GM23338 (cell line): ENCODE measurements at places on chromosomes 12 and 14.
A peak's percentile ranks its signal among the peaks of the same experiment; 100 is the strongest.

GRCh38 chr14:103123634-103124500 lies 606 bp downstream of the TNFAIP2 start:
- peak; percentile 70 for DNase-seq
- H3K27me3 ChIP-seq, result peaks cover 69% of the 10 kb centered on the region
- no peaks in the 10 kb centered on the region for H3K36me3 ChIP-seq
- peaks cover 15% of the 10 kb centered on the region; the same call in 1 of the 2 replicates for H3K4me1 ChIP-seq

- H3K27ac ChIP-seq, result no peak overlapping the region
- no peaks in the 10 kb centered on the region for H3K27me3 ChIP-seq
- H3K36me3 ChIP-seq, result no peaks in the 10 kb centered on the region
- no peaks in the 10 kb centered on the region for H3K4me1 ChIP-seq
- no peak overlapping the region for H3K4me3 ChIP-seq
Measured at GRCh38 chr12:82765971-82766705, 79.4 kb downstream of the TMTC2 start.

GRCh38 chr14:32319368-32320049 lies 9.6 kb upstream of the AKAP6 start:
- no peaks in the 10 kb centered on the region for H3K27me3 ChIP-seq
- no peak overlapping the region for H3K4me3 ChIP-seq
- no peak for DNase-seq
- H3K36me3 ChIP-seq, result no peaks in the 10 kb centered on the region
- H3K4me1 ChIP-seq, result no peaks in the 10 kb centered on the region

GRCh38 chr14:96920023-96920422 lies 122.8 kb downstream of the VRK1 start:
- no peaks in the 10 kb centered on the region for H3K27me3 ChIP-seq
- H3K4me1 ChIP-seq, result peaks cover 5% of the 10 kb centered on the region; the same call in 1 of the 2 replicates
- DNase-seq, result no peak

DNA sequence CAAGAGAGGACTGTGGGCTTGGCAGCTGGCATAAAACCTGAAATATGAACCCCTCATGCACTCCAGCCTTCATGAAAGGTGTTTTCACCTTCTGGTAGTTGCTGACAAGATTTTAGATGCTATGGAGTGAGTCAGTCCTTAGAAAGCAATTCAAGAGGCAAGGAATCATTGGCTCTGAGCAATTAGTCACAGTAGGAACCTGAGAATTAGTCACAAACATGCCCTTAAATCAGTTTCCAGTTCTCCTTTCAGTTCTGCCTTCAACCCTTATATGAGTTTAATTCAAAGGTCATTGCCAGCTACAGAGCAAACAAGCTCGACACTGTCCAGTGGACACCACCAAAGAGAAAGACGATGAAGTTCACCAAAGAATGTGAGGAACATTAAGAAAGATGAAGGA lies 472.3 kb downstream of the GLT1D1 start:
- no peaks in the 10 kb centered on the region for H3K4me1 ChIP-seq
- no peaks in the 10 kb centered on the region for H3K36me3 ChIP-seq
- H3K27me3 ChIP-seq, result no peaks in the 10 kb centered on the region
- H3K27ac ChIP-seq, result no peak overlapping the region
- DNase-seq, result no peak

DNA sequence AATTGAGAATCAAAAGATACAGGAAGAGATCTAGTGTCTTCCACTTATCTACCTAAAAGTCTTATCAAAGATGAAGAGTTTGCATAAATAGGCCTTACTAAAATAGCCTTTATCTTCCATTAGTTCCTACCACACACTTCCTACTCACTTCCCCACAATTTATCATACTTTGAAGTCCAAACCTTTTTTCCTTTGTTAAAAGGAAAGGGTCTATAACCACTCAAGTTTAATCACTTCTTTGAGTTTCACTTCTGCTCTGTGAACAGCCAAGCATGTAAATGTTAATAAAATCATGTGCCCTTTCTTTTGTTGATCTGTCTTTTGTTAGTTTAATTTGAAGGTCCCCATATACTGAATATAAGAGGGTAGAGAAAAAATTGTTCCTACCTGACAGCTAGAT lies 114.5 kb downstream of the PHLDA1 start:
- H3K4me1 ChIP-seq, result peaks cover 20% of the 10 kb centered on the region
- H3K36me3 ChIP-seq, result no peaks in the 10 kb centered on the region
- no peak for DNase-seq

DNA sequence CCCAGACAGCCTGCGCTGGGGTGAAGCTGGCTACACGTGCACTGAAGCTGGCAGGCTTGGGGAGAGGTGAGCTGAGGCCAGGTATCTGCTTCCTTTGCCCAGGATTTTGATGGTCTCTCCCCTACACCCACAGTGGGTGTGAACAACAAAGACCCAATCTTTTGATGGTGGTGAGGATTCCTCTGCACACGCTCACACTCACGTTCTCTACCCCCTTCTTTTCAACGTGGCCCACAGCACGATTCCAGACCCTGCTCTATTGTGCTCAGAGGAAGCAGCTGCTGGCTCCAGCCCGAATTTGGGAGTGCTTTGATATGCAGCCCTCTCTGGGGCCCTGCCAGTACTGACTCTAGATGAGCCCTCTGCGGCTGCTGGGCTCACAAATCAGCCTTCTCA lies 4.9 kb downstream of the CD9 start:
- H3K27me3 ChIP-seq, result no peaks in the 10 kb centered on the region
- peak overlapping the region; percentile 16; the same call in 1 of the 2 replicates for H3K4me3 ChIP-seq
- DNase-seq, result peak; percentile 91
- peaks cover 67% of the 10 kb centered on the region for H3K4me1 ChIP-seq

- H3K27ac ChIP-seq, result no peak overlapping the region
- peak overlapping the region; percentile 65 for H3K4me3 ChIP-seq
- peak; percentile 78 for DNase-seq
- no peaks in the 10 kb centered on the region for H3K36me3 ChIP-seq
- peaks cover 21% of the 10 kb centered on the region; the same call in 1 of the 2 replicates for H3K27me3 ChIP-seq
Measured at GRCh38 chr12:57896434-57897201, 44.7 kb upstream of the ATP23 start.

- H3K36me3 ChIP-seq, result no peaks in the 10 kb centered on the region
- no peaks in the 10 kb centered on the region for H3K27me3 ChIP-seq
- H3K4me3 ChIP-seq, result no peak overlapping the region
- H3K4me1 ChIP-seq, result 0 out of 2 replicates have a peak, but pooled peaks cover 6% of the 10 kb centered on the region
- no peak overlapping the region for H3K27ac ChIP-seq
Measured at GRCh38 chr12:55624056-55624455, 12.6 kb upstream of the OR10P1 start.

- H3K36me3 ChIP-seq, result no peaks in the 10 kb centered on the region
- 0 out of 2 replicates have a peak overlapping the region, but pooled peaks have one; percentile 37 for H3K4me3 ChIP-seq
- peak; percentile 77 for DNase-seq
- no peak overlapping the region for H3K27ac ChIP-seq
Measured at GRCh38 chr12:114186241-114187002, 219.5 kb downstream of the TBX5 start.

GRCh38 chr12:94140556-94140955 lies 7.8 kb upstream of the PLXNC1 start:
- H3K27ac ChIP-seq, result no peak overlapping the region
- no peaks in the 10 kb centered on the region for H3K36me3 ChIP-seq
- no peak overlapping the region for H3K4me3 ChIP-seq
- H3K4me1 ChIP-seq, result no peaks in the 10 kb centered on the region
- peaks cover 21% of the 10 kb centered on the region for H3K27me3 ChIP-seq

DNA sequence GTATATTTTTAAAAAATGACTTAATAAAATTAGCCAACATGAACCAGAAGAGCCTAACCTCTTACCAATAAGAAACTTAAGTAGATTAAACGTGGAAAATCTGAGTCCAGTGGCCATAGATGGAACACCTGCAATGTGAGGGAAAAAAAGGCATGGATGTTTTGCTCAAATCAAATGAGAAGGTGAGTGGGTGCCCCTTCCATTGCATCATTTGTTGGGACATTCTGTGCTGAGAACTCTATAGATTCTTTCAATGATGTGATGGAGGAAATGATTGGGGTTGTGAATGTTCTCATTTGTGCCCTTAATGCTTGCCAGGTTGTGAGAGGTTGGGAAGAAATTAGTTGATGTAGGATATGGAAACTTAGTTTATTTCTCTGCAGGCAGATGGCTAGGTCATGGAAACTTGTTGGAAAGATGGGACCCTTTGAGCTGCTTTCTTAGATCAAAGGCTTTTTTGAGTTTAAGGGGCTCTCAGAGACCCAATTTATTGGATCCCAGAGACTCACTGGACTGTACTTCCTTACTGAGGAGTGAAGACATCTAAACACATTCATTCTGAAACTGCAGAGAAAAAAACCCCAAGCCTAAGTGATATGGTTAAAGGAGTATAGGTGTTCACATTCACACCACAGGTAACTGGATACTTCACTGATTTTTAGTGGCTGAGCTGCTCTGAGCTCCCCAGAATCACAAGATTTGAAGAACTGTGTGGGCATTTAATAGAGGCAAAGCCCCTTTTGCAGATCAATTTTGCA lies 95.9 kb downstream of the DACT1 start:
- H3K4me3 ChIP-seq, result no peak overlapping the region
- no peak for DNase-seq
- no peak overlapping the region for H3K27ac ChIP-seq
- H3K36me3 ChIP-seq, result no peaks in the 10 kb centered on the region

GRCh38 chr14:56754921-56755320 lies 55.4 kb downstream of the OTX2 start:
- no peak overlapping the region for H3K27ac ChIP-seq
- DNase-seq, result no peak
- no peak overlapping the region for H3K4me3 ChIP-seq
- H3K4me1 ChIP-seq, result peaks cover 30% of the 10 kb centered on the region
- no peaks in the 10 kb centered on the region for H3K27me3 ChIP-seq

GRCh38 chr12:89622115-89622514 lies 86.5 kb downstream of the ATP2B1 start:
- no peak for DNase-seq

DNA sequence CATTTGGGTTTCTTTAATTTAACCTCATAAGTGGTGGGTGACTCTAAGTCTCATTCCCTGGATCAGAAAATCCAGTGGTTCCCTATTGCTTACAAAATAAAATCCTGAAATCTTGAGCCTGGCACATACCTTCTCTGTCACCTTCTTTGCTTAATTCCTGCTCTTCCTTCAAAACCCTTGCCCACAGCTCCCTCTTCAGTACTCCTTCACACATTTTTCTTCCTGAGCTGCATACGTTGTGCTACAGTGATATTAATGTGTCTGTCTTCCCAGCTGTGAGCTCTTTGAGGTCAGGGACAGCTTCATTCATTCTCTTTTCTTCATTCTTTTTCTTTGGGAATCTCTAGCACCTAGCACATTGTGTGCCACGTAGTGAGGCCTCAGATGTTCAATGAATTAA lies 9.5 kb downstream of the TSPAN11 start:
- H3K36me3 ChIP-seq, result no peaks in the 10 kb centered on the region; the same call in 1 of the 2 replicates
- no peak overlapping the region for H3K4me3 ChIP-seq
- DNase-seq, result no peak

GRCh38 chr12:5489017-5489416 lies 57.1 kb downstream of the NTF3 start:
- no peak overlapping the region for H3K27ac ChIP-seq
- no peak overlapping the region for H3K4me3 ChIP-seq
- DNase-seq, result no peak
- H3K36me3 ChIP-seq, result no peaks in the 10 kb centered on the region
- H3K4me1 ChIP-seq, result no peaks in the 10 kb centered on the region

DNA sequence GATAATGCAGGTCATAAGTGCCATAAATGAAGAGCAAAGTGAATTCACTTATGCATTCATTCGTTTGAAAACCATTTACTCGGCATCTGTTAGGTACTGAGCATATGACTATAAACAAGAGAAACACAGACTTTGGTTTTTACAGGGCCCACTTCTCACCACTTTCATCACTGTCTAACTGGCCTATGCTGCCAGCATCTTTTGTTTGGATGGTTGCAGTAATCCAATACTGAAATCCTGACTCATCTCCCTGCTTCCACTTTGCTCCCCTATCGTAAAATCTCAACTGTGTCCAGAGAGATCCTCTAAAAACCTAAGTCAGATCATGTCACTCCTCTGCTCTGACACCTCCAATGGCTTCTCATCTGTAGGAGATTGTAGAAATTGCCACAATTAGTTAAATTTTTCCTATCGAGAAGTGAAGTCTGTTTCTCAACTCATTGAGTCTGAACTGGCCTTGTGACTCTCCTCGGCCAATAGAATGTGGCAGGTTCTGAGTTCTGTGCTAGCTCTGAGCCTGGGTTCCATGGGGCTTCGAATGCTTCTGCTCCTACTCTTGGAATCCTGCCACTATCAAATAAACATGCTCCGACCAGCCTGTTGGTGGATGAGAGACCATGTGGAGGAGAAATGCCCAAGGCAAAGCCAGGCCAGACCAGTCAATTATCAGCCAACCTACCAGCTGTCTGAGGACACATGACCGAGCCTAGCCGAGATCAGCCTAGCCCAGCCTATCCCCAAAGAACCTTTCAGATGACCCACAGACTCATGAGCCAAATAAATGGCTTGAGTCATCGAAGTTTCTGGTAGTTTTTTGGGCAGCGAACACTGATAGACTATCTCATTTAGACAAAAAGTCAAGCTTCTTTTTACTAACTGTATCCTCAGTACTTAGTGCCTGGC lies 2.2 kb upstream of the BATF start:
- no peaks in the 10 kb centered on the region for H3K27me3 ChIP-seq
- no peak overlapping the region for H3K4me3 ChIP-seq
- no peak overlapping the region for H3K27ac ChIP-seq
- DNase-seq, result no peak
- H3K36me3 ChIP-seq, result no peaks in the 10 kb centered on the region

DNA sequence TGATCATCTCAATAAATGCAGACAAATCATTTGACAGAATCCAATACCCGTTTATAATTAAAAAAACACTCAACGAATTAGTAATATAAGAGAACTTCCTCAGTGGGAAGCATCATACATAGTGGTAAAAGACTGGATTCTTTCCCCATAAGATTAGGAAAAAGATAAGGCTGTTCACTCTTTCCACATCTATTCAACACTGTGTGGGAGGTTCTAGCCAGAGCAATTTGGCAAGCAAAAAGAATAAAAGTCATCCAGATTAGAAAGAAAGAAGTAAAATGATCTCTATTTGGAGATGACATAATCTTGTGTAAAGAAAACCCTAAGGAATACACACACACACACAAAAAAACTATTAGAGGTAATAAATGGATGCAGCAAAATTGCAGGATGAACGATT lies 38.4 kb downstream of the YEATS4 start:
- H3K4me1 ChIP-seq, result no peaks in the 10 kb centered on the region; the same call in 1 of the 2 replicates
- no peak for DNase-seq
- no peak overlapping the region for H3K4me3 ChIP-seq

- no peak for DNase-seq
- no peaks in the 10 kb centered on the region for H3K36me3 ChIP-seq
- H3K4me1 ChIP-seq, result no peaks in the 10 kb centered on the region
- no peak overlapping the region for H3K27ac ChIP-seq
- no peaks in the 10 kb centered on the region for H3K27me3 ChIP-seq
Measured at GRCh38 chr14:91342206-91342760, 75.3 kb downstream of the CCDC88C start.

DNA sequence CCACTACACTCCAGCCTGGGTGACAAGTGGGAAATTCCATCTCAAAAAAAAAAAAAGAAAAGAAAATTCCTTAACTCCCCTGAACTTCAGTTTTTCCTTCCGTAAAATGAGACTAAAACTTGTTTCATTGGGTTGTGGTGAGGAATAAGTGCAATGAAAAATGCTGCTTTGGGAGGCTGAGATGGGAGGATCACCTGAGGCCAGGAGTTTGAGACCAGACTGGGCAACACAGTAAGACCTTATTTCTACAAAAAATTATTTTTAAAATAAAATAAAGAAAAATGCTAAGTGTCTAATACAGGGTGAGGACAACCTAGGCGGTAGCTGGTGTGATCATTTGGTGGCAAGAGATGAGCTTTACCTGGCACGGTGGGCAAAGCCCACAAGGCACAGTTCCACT lies 6.9 kb downstream of the SMAGP start:
- no peak overlapping the region for H3K27ac ChIP-seq
- H3K4me3 ChIP-seq, result no peak overlapping the region
- no peaks in the 10 kb centered on the region for H3K4me1 ChIP-seq
- no peak for DNase-seq

- no peaks in the 10 kb centered on the region for H3K36me3 ChIP-seq
- peak overlapping the region; percentile 52 for H3K4me3 ChIP-seq
- H3K27me3 ChIP-seq, result no peaks in the 10 kb centered on the region
- DNase-seq, result peak; percentile 76
Measured at GRCh38 chr12:124921200-124922031, 7.0 kb upstream of the UBC start.
